ENCODE measurements at places on chromosomes 1 and 21. TPM values are rescaled to one million over a fixed set of nuclear protein-coding genes. Genes with fewer than 3 reads are reported as not detected.

The BTG2 gene
- total RNA-seq, result 80.0 TPM

The S100A8 gene
- total RNA-seq, result not detected

The UTS2 gene
- total RNA-seq, result not detected

- no peak overlapping the region for H3K27ac ChIP-seq
- H3K27me3 ChIP-seq, result peaks cover 6% of the 10 kb centered on the region
- H3K36me3 ChIP-seq, result peaks cover 4% of the 10 kb centered on the region
- no peak overlapping the region for H3K4me3 ChIP-seq
- peak; percentile 27 for DNase-seq
Observed at GRCh38 chr1:27598295-27598687, 5.7 kb downstream of the AHDC1 start.

- peaks cover 24% of the 10 kb centered on the region for H3K4me1 ChIP-seq
- H3K27me3 ChIP-seq, result peaks cover 17% of the 10 kb centered on the region
- H3K27ac ChIP-seq, result no peak overlapping the region
- H3K36me3 ChIP-seq, result peaks cover 9% of the 10 kb centered on the region
Observed at GRCh38 chr1:151196292-151196800, 2.0 kb upstream of the PIP5K1A start.

Data from endothelial cell (in vitro differentiated cells).